CD14-positive monocyte (primary cell): ENCODE measurements at places on chromosomes 7 and 10.
A peak's percentile ranks its signal among the peaks of the same experiment; 100 is the strongest.

DNA sequence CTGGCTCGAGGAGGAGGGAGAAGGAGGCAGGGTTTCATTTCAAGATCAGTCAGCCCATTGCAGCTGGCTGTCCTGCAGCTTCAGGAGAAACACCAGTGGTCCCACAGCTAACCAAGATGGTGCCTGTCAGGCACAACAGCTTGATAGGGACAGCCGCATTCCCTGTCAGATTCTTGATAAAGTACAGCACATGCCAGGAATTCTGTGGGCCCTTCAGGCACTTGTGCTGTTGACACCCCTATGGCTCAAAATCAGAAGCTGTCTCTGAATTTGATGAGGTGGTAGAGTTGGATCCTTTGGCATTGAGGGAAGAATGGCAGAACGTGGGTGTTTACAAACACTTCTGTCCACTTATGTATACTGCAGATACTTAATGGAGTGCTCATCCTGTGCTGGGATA is 354.3 kb downstream of the KCNMA1 start:
- H3K4me1 ChIP-seq = no peaks in the 10 kb centered on the region
- H3K36me3 ChIP-seq = no peaks in the 10 kb centered on the region
- no peak overlapping the region for H3K4me3 ChIP-seq

- H3K4me1 ChIP-seq = peaks cover 18% of the 10 kb centered on the region
- no peak for DNase-seq
- H3K27ac ChIP-seq = no peak overlapping the region
- H3K27me3 ChIP-seq = peaks cover 100% of the 10 kb centered on the region
- H3K36me3 ChIP-seq = no peaks in the 10 kb centered on the region
- H3K4me3 ChIP-seq = no peak overlapping the region
Measured at GRCh38 chr7:20790375-20790774, 3.7 kb upstream of the SP8 start.

DNA sequence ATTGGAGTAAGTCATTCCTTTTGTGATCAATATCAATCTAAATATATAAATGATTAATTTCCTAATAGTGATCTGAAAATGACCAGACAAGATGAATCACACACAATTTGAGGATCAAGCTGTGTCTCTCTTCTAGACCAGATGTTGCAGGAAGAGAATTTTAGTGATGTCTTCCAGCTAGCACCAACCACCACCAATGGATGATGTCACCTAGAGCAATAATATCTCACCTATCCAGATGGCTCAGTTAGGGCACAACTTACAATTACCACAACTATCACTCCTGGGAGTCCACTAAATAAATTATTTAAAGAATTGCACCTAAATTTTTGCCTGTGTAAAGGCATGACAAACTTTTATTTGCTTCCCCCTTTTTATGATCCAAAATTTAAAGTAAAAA is 25.2 kb downstream of the RELN start:
- H3K27me3 ChIP-seq = no peaks in the 10 kb centered on the region
- H3K4me1 ChIP-seq = no peaks in the 10 kb centered on the region
- H3K27ac ChIP-seq = no peak overlapping the region
- no peak overlapping the region for H3K4me3 ChIP-seq

- H3K4me3 ChIP-seq = no peak overlapping the region
- no peak overlapping the region for H3K27ac ChIP-seq
- no peak for DNase-seq
- no peaks in the 10 kb centered on the region for H3K36me3 ChIP-seq
- H3K4me1 ChIP-seq = no peaks in the 10 kb centered on the region
Measured at GRCh38 chr10:120420421-120420820, 36.6 kb upstream of the PLPP4 start.

GRCh38 chr10:44975431-44976331 is 2.9 kb downstream of the DEPP1 start:
- no peak for DNase-seq
- H3K27ac ChIP-seq = peak overlapping the region; percentile 49
- H3K27me3 ChIP-seq = no peaks in the 10 kb centered on the region
- peaks cover 73% of the 10 kb centered on the region for H3K36me3 ChIP-seq
- H3K4me1 ChIP-seq = peaks cover 49% of the 10 kb centered on the region
- H3K4me3 ChIP-seq = no peak overlapping the region

- peak; percentile 37 for DNase-seq
- H3K4me1 ChIP-seq = peaks cover 32% of the 10 kb centered on the region
- no peaks in the 10 kb centered on the region for H3K27me3 ChIP-seq
- H3K4me3 ChIP-seq = no peak overlapping the region
- H3K27ac ChIP-seq = no peak overlapping the region
- H3K36me3 ChIP-seq = peaks cover 15% of the 10 kb centered on the region
Measured at GRCh38 chr7:116236020-116236630, 25.8 kb downstream of the TES start.

DNA sequence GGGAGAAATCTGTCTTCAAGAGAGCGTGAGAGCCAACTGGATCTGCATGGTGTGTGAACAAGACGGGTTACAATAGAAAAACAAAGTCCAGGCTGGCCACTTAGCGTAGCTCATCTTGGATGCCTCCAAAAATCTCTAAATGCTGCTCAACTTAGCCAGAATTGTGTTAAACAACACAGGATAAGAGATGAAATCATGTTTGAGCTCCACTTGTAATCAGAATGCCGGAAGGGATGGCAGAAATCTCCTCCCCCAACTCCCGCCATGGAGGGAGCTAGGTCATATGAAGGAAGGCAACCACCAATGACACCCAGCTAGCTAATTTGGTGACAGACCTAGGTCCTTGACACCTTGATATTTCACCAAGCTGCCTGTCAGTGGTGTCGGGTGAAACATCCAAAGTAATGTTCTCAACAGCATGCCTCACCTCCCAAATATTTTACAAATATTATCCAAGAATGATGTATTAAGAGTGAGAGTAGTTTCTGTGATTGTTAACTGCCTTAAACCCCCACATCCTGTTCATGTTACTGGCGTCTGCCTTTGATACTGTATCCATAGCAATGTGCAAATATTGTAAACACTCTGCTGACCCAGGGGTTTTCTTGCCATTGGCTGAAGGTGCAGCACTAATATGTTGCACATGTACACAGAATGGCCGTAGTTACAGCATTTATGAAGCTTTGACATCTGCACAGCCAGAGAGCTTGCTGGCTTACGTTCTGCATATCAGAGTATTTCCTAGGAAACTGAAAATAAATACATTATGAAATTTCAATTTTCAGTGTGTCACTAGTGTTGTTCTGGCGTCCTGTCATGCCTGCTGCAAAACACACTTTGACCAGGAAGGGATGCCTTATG is 25.8 kb downstream of the TMEM254 start:
- H3K27ac ChIP-seq = no peak overlapping the region
- no peaks in the 10 kb centered on the region for H3K36me3 ChIP-seq
- no peak overlapping the region for H3K4me3 ChIP-seq
- DNase-seq = no peak
- H3K27me3 ChIP-seq = no peaks in the 10 kb centered on the region

- H3K27ac ChIP-seq = no peak overlapping the region
- no peak for DNase-seq
- no peaks in the 10 kb centered on the region for H3K27me3 ChIP-seq
Measured at GRCh38 chr10:18650404-18650997, 886 bp downstream of the NSUN6 start.

GRCh38 chr7:9391221-9391620 is 957.8 kb downstream of the NXPH1 start:
- H3K27me3 ChIP-seq = no peaks in the 10 kb centered on the region
- H3K27ac ChIP-seq = no peak overlapping the region
- no peak for DNase-seq
- H3K4me1 ChIP-seq = no peaks in the 10 kb centered on the region
- no peaks in the 10 kb centered on the region for H3K36me3 ChIP-seq

GRCh38 chr7:78587443-78588044 is 789.0 kb downstream of the PHTF2 start:
- H3K36me3 ChIP-seq = no peaks in the 10 kb centered on the region
- no peaks in the 10 kb centered on the region for H3K4me1 ChIP-seq
- DNase-seq = no peak
- no peak overlapping the region for H3K4me3 ChIP-seq
- H3K27me3 ChIP-seq = no peaks in the 10 kb centered on the region
- H3K27ac ChIP-seq = no peak overlapping the region

DNA sequence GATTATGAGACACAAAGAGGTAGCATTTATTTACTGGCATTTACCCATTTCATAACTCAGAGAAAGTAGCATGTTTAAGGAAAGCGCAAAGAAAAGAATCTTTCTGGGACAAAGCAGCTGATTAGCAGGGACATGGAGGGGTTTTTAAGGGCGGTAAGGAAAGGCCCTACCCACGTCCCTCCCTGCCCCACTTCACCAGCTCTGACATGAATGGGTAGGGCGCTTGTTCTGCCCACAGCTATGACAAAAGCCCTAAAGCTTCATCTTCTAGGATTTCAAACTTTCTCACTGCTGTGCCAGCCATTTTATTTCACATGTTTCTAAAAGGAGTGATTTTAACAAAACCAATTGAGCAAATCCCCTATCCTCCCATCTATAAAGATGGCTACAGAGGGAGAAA is 406.9 kb upstream of the KLF6 start:
- no peaks in the 10 kb centered on the region for H3K4me1 ChIP-seq
- no peak overlapping the region for H3K27ac ChIP-seq
- H3K36me3 ChIP-seq = no peaks in the 10 kb centered on the region
- no peak for DNase-seq
- H3K27me3 ChIP-seq = no peaks in the 10 kb centered on the region

- H3K36me3 ChIP-seq = no peaks in the 10 kb centered on the region
- no peak overlapping the region for H3K4me3 ChIP-seq
- no peak overlapping the region for H3K27ac ChIP-seq
- no peaks in the 10 kb centered on the region for H3K4me1 ChIP-seq
Measured at GRCh38 chr7:38432671-38433070, 159.2 kb upstream of the TARP start.

DNA sequence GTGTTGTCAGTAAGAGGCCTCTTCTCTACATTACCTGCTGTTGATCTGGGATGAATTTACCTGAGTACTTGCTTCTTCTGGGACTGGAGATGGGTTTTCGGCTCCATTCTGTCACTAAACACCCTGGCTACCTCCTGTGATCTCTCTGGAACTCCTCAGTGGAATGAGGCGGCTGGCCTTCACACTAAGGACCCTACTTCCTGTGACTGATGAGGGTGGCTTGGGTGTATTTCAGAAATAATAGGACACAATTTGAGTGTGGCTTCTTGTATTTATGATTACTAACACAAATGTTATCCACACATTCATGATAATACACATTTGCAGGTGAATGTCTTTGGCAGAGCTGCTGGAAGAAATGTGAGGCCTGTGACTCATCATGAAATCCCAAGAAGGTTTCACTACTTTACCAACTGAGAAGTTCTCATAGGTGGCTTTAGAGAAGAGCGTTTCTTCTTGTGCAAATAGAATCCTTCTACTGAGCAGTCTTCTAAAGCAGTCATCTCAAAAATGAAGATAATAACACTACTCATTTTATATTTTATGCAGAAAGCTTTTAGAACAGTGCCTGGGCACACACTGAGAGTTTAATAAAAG is 21.3 kb upstream of the EVX1 start:
- peaks cover 7% of the 10 kb centered on the region for H3K4me1 ChIP-seq
- no peaks in the 10 kb centered on the region for H3K36me3 ChIP-seq
- H3K27ac ChIP-seq = no peak overlapping the region
- no peak overlapping the region for H3K4me3 ChIP-seq

DNA sequence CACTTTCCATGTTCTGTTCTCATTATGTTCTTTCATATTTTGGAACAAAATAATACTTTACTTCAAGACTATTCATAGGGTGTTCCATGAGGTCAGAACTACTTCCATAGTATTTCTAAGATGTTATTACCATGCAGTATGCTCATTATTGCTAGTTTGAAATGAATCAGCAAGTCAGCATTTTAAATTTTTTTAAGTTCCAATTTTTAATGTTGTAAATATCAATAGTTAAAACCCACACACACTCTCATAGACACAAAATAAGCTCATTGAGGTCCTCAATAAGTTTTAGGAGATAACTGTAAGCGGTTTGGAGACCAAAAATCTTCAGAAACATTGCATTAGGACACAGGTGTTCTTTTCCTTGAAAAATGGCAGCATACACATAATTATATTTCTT is 550.7 kb downstream of the AUTS2 start:
- H3K4me1 ChIP-seq = no peaks in the 10 kb centered on the region
- no peak overlapping the region for H3K27ac ChIP-seq
- no peak for DNase-seq
- no peak overlapping the region for H3K4me3 ChIP-seq
- H3K27me3 ChIP-seq = no peaks in the 10 kb centered on the region

DNA sequence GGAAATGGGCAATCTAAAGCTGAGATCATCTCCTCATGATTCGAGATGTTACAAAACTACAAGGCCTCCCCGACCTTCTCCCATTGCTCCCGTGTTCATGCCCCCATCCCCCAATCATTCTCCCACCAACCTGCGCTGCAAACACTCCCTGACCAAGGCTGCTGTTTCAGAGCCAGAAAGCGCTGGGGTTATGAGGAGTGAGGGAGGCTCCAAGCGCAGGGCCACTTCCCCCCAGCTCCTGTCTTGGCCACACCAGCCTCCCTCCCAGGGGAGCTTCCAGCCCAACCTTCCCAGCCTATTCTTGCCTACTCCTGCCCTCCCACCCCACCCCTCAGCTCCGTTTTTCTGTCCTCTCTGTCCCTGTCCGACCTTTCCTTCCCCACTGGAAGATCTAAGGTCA is 14.7 kb upstream of the NODAL start:
- H3K4me3 ChIP-seq = no peak overlapping the region
- peaks cover 8% of the 10 kb centered on the region for H3K4me1 ChIP-seq
- H3K36me3 ChIP-seq = no peaks in the 10 kb centered on the region
- H3K27ac ChIP-seq = no peak overlapping the region
- no peak for DNase-seq

GRCh38 chr10:119496273-119496672 is 46.2 kb downstream of the RGS10 start:
- no peak overlapping the region for H3K27ac ChIP-seq
- DNase-seq = no peak
- H3K36me3 ChIP-seq = peaks cover 28% of the 10 kb centered on the region
- no peak overlapping the region for H3K4me3 ChIP-seq
- no peaks in the 10 kb centered on the region for H3K4me1 ChIP-seq

DNA sequence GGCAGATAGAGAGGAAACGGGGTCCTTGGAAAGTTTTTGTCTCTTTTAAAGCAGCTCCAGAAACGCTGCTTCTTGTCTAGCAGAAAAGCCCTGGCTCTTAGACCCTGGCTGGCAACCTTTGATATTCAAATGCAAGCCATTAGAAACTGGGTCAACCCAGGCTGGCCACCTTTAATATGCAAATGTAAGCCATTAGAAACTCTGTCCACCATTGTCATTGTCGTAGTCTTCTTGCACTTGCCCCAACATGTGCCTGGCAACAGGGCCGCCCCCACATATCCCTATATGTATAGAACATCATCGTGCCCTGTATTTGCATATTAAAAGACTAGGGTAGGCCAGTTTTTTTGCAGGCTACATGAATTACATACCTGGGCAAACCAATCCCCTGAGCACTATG is 621.3 kb upstream of the DPP6 start:
- no peak overlapping the region for H3K27ac ChIP-seq
- DNase-seq = no peak
- no peaks in the 10 kb centered on the region for H3K27me3 ChIP-seq

- no peak for DNase-seq
- H3K27me3 ChIP-seq = no peaks in the 10 kb centered on the region
- no peak overlapping the region for H3K27ac ChIP-seq
- no peak overlapping the region for H3K4me3 ChIP-seq
- H3K4me1 ChIP-seq = peaks cover 43% of the 10 kb centered on the region
Measured at GRCh38 chr10:71347587-71348395, 28.7 kb downstream of the SLC29A3 start.
